ENCODE measurements at places on chromosomes 7 and 10.
A peak's percentile ranks its signal among the peaks of the same experiment; 100 is the strongest.

DNA sequence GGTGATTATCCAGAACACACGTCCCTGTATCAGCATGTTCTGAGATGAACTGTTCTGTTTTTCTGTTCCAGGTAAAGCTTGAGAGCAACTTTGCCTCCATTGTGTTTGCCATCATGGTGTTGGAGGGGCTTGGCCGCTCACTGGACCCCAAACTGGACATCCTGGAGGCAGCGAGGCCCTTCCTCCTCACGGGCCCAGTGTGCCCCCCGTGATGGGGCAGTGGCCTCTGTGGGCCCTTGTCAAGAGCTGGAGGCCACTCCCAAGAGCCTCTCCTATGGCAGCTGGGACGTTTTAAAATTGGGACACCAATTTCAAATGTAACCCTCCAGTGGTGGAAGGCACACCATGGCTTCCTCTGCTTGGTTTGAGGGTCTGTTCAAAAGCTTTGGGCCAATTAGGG is 1.9 kb upstream of the NDUFB2 start:
- DNase-seq, result no peak

DNA sequence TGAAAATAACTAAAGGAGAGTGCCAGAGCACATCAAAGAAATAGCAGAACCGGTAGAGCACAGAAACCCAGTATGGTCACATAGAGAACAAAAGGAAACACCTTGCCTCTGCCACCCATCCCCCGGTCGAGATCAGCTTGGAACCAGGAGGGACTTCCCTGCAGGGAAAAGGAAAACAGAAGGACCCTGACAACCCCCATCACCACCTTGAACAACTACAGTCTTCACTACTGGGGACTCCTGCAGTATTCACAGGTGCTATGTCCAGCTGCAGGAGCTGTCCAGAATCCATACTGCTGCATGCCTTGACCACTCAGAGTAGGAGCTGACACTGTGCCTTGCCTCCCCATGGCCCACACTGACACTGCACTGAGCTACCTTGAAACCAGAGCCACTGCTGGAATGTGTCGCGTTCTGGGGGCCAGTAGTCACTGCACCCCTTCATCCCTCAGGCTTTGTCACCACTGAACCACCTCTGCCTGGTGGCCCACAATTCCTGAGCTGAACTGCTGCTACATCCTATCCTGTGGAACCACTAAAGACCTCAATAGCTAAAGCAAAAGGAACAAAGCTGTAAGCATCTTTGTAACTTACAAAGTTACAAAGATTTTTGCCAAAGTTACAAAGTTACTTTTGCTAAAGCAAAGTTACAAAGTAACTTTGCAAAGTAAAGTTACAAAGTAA is 66.8 kb downstream of the TRIL start:
- no peak for DNase-seq

GRCh38 chr10:122323189-122323588 is 51.3 kb upstream of the PLEKHA1 start:
- no peak for DNase-seq

GRCh38 chr10:63819753-63820329 is 298.6 kb downstream of the REEP3 start:
- peak; percentile 10 for DNase-seq

DNA sequence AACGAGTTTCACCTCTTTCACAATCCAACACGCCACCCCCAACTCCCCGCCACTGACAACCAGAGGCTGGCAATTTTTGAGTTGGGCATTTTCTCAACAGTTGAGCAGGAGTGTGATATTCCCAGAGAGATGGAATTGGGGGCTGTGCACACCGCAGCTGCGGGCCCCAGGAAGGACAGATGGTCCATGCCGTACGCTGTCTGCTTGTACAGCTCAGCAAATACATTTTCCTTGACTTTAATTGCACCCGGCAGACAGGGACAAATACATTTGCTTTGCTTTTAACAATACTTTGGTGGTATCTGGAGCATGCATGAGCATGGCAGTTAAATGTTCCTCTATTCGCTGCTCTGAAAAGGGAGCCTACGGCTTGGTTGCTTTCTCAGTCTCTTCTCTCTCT is 354.2 kb upstream of the DPP6 start:
- DNase-seq, result no peak

DNA sequence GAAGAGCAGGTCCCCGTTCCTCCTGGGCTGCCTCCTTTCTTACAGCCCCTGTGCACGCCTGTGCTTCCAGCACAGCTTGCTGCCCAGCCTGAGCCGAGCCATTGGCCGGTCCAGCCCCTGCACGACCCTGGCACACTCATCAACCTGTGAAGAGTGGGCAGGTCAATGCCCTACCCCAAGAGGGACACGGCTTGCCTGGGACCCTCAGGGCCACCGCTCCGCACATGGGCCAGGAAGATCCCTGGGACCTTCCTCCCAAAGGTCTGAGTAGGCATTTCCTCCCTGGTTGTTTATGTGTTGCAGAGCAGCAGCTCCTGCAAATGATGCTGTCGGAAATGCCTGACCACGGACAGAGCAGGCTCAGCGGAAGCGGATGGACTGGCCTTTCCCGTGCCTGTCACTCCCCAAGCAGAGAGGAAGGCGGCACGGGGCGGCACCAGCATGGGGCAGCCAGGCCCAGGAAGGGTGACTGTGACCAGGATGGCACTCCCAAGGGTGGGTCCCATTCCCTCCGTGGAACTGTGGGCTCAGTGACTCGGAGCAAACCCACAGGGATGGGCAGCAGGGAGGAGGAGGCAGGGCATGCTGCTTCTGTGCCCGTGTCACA is 252.5 kb downstream of the TNS3 start:
- DNase-seq, result no peak

DNA sequence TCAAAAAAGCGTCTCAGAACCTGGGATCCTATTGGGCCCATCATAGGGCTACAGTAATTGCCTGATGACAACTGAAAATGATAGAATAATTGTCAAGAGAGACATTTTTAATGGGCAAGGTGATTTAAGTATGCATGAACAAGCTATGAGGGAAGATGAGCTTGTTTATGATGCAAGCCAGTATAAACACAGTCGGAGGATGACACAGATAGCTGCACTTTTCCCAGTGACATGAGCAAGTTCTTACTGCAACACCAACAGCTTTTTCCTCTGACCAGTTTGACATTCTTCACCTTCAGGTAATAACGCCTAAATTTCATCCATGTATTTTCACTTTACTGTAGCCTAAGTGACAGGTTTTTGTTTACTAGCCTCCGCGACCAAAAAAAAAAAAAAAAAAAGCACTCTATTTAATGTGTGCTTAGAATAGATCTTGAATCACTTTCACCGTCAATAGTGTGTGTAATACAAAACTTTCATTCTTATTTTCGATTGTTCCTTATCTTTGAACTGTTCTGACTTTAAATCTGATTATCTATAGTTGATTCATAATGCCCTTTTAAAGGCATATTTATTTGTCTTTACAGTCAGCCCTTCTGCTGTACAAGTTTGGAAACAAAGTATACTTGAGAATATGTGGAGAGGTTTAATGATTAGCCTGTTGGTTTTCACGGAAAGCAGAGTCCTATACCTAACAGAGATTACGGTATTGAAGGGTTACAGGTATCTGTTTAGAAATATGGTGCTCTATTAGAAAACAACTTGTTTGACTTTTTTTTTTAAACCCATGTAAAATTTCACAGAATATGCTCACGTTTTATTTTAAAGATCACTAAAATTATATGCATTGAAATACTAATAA is 1.7 kb downstream of the FOXP2 start:
- no peak for DNase-seq

DNA sequence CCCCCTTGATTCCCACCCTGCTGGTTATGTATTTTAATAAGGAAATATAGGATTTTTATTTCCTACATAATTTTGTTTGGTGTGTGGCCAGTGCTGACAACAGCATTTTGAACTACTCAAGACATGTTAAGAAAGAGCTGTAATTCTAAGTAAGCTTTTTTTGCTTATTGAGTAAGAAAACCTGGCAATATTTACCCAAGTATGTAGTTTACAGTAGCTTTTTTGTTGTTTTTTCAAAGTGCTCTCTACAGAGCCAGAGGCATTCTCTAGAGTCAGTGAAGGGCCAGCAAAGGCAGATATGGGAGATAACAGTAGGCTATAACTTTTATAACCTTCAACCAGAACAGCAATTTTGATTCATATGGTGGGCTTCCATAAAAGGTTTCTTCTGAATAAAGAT is 63.2 kb upstream of the TMEM168 start:
- DNase-seq, result no peak

DNA sequence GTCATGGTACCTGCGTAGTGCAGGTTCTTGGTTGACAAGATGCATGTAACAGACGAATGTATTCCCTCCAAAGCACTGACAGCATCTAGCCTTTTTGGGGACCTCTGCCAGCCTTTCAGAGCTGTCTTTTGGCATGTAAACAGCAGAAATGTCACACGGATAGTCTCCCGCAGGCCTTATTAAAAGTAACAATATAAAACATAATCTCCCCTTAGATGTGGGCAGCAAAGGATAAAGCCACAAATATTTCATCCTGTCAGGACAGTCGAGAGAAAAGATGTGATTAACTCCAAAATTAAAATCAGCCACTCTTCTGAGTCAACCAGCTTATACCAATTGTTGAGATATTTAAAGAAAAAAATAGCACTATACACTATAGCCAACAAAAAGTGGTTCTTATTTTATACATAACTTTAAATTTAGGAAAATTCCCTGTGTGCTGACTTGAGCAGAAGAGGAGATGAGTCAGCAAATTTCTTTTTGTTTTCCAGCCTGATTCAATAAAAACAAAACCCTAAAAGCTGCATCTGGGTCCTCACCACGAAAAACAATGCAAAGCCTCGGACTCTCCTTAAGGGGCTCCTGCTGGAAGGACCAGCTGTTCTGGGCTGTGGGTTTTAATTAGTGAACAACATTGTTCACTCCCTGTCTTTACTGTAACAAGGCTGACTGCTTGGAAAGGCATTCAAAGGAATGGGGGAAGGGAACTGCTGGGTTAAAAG is 240.2 kb downstream of the ADAM12 start:
- no peak for DNase-seq

DNA sequence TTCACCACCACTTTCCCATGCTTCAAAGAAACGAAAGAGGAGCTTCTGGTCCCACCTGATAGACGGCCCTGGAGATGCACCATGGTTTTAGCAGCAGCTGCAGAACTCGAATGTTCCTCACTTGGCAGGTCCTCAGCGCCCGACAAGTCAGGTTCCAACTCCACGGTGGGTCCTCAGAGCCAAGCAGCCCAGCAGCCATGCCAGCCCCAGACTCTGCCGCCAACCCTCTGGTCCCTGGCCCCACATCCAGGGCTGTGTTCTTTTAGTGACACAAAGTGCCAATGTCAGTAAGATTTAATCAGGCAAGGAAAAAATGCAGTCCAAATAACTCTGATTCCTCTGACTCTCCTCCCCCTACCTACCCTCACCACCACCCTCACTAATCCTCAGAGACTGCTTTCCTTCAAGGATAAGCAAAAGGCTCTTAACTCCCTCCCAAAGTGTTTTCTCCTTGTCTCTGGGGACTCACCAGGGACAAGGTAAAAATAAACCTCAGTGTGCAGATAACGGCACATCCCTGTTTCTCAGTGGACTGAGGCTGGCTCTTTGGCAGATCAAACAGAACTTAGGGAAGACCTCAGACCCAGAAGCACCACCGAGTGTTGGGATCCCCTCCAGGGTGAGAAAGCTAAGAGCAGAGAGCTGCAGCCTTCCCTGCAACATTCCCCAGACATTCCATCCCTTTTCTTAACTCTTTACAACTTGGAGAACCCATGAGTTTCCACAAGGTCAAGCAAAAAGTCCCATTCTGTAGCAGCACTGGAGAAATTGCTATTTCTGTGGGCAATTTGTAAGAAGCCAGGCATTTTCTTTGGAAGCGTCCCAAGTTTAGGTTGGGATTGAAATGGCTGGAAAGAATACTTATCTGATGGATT is 358.9 kb downstream of the FRMD4A start:
- DNase-seq, result no peak

DNA sequence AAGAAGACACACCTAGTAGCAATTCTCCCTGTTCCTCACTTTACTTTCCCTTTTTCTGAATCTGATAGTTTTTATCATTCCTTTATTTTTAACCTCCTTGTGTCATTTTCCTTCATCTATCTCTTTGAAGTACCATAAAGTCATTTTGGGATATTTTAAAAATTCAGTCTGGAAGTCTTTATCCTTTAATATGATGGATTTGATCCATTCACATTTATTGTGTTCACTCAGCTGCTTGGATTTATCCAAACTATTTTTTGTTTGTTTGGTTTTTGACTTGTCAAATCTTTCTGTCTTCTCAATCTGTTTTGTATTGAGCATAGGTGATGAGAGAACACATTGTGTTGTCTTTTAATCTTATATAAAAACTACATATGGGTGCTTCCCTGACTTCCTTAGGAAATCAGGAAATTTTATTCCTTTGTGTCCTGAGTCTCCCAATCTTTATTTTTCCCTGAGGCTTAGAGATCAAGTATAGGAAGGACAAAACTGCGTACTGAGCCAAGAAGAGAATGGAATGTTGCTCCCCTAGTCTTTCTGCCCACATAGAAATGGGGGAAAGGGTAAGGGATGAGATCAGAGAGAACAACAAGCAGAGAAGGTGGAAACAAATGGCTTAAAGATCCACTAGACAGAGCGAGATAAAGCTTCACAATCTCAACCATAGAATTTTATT is 132.7 kb upstream of the HABP2 start:
- no peak for DNase-seq

DNA sequence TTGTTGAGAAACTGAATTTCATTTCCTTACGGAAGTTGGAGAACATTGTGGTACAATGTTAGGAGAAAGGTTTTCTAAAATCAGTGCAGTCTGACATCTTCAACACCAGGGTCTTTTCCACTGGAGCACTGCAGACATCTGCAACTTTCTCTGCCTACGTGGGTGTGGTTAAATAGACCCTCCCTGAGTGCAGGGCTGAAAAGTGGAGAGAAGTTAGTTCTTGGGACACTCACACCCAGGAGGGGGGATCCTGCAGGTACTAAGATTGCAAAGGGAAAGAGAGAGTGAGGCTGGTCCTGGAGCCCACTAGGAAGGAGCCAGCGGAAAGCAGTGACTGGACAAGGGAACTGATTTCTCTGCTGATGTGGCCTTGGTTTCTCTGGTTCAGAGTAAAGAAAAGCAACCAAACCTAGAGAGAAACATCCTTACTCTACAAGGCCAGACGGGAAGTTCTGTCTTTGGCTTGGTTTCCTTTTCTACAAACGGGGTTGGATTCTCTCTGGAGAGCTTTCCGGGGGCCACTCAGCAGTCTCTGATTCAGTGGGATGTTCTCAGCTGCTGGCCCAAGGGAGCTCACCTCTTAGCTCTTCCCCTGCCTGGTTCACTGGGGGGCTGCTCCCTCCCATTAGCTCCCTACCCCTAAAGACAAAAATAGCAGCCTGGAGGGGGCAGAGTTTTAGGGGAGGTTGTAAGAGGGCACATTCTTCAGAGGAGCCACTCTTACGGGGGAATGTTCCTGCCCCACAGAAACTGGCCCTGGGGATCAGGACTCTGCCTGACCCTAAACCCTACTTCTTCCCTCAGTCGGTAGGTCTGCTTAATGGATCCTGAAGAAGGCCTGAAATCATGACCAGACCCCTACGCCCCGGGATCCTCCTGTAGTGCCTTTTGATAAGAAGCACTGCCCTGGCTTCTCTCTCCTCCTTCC is 2.7 kb downstream of the UPP1 start:
- DNase-seq, result no peak

DNA sequence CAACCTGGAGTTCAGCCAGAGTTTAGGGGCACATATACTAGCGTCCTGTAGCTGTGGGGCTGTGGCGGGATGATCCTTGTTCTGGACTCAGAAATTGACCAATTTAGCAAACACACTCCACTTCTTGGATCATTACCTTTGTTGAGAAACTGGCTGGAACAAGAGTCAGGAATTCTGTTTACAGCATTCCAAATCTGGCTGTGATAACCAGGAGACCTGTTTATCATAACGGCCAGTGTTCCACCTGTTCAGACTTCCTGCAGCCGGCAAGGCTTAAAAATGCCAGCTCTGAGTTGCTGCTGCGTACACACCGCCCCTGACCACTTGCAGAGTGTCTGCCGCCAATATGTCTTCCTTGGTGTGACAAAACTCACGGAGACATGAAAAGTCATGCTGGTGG is 64.8 kb downstream of the ARMC3 start:
- DNase-seq, result no peak

All from common myeloid progenitor, CD34-positive (primary cell).